ENCODE measurements at places on chromosomes 7 and 10.

- DNase-seq, result no peak
Measured at GRCh38 chr10:7329219-7329618, 81.6 kb downstream of the SFMBT2 start.

GRCh38 chr7:74684921-74685320 lies 27.4 kb downstream of the GTF2I start:
- DNase-seq, result no peak

- no peak for DNase-seq
Measured at GRCh38 chr10:19730167-19730906, 85.9 kb upstream of the PLXDC2 start.

GRCh38 chr10:7817576-7817975 lies 729 bp upstream of the TAF3 start:
- no peak for DNase-seq

DNA sequence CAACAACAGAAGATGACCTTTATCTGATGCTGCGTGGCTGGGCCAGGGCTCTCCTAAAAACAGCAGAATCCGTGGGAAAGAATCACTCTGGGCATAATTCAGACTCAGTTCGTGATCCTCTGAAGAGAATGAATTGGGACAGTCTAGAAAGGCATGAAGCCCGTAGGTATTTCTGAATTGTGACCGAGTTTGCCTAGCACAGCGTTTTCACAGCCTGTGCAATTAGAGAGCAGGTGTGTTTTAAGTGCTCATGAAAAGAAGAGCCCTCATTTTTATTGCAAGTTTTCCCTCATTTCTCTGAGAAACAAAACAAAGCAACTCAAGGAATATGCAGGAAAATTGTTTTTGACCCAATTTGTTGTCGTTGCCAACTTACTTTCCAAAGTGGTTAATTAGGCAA lies 366.2 kb downstream of the WDR11 start:
- no peak for DNase-seq

GRCh38 chr7:538764-539685 lies 19.4 kb upstream of the PDGFA start:
- DNase-seq, result no peak

DNA sequence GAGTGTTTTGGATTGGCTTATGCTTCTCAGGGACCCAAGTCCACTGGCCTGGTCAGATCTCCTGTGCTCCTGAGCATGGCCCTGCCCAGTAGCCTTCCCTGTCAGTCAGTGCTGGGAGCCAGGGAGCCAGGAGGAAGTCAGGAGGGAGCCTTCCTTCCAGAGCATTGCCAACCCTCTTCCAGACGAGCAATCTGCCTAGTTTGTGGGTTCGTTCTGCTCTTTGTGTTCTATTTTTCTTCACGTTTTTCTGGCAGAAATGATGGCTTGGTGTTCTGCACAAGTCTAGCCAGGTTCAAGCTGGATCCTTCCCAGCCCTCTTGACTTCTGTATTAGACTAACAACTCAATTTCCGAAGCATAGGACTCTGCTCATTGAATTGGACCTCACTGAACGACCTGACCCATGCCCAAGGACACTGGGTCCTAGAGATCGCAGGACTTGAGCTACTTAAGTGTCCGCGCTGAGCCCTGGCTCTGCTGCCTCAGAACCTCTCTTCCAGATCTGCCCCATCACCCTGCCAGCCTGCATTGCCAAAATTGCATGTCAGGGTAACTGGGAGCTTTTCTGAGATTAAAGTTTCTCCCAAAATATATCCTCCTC lies 76.2 kb upstream of the MPP7 start:
- DNase-seq, result no peak

GRCh38 chr7:118182593-118183427 lies 1.2 kb upstream of the LSM8 start:
- no peak for DNase-seq

- DNase-seq, result no peak
Measured at GRCh38 chr7:88140947-88141346, 78.9 kb downstream of the SRI start.

DNA sequence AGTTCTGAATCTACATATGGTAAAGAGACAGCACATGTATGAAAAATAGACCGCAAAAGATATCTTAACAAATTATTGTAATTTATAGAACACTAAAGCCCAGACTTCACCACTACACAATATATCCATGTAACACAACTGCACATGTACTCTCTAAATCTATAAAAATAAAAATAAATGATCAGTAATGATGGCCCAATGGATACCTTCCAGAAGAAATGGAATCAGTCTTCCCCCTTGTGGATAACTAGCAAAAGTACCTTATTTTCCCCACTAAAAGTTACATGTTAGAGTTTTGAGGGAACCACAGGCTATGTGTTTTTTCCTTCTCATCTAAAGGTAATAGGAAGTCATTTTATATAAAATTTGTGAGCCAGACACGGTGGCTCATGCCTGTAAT lies 25.7 kb downstream of the C7orf25 start:
- no peak for DNase-seq

DNA sequence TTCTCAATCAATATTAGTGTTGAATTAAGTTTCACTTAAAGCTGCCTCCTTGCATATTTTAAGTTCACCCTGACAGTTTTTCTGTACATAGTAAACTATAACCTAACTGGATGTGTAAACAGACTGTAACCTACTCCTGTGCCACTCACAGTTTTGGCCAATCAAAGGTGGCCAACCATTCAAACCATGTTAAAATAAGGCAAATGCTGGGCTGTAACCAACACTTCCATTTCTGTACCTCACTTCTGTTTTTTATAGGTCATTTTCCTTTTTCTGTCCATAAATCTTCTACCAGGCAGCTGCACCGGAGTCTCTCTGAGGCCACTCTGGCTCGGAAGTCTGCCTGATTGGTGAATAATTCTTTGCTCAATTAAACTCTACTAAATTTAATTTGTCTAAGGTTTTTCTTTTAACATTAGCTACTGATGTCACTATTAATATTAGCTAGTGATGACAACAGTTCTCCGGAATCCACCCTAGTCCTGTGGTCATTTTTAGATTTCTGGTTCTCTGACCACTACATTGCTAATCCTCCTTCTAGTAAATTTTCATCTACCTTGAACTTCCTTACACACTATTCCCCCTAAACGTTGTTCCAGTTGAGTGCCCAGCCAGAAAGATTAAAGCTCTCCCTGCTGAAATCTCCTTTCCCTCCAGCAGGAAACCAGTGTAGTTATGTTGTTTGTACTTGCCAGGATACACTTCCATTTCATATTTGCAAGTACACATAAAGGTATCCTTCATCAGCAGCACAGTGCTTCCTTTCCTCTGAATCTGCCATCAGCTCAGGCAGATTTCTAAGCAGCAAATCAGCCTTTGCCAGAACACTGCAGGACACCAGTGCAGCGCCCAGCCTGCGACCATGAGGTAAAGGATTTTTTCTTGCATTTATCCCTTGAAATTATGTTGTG lies 18.6 kb upstream of the IFIT2 start:
- DNase-seq, result no peak

- DNase-seq, result no peak
Measured at GRCh38 chr7:3942816-3943745, 642.0 kb downstream of the SDK1 start.

DNA sequence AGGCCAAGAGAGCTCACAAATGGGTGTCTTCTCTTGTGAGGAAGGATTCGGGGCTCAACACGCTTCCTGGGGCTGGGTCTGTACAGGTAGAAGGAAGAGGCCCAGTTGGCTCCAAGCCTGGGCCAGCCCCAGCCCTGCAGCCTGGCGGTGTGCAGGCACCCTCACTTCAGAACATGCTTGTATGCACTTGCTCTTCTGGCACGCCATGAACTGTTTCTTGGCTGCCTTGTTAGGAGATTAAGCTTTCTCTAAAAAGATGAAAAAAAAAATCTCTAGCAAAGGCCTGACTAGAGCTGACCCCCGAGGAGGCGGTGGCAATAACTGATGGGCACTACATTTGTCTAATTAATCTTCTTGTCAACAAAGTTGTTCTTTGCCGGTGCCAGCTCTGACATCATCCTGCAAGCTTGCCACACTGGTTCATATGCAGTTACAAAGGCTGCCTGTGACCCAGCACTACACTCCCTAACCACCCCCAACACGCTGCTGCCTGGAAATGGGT lies 94.7 kb downstream of the WDR11 start:
- DNase-seq, result no peak

GRCh38 chr10:92619368-92619767 lies 26.4 kb downstream of the KIF11 start:
- no peak for DNase-seq

- DNase-seq, result no peak
Measured at GRCh38 chr10:31581741-31582323, 262.8 kb downstream of the ZEB1 start.

- DNase-seq, result no peak
Measured at GRCh38 chr10:126229686-126230085, 158.6 kb downstream of the ADAM12 start.

DNA sequence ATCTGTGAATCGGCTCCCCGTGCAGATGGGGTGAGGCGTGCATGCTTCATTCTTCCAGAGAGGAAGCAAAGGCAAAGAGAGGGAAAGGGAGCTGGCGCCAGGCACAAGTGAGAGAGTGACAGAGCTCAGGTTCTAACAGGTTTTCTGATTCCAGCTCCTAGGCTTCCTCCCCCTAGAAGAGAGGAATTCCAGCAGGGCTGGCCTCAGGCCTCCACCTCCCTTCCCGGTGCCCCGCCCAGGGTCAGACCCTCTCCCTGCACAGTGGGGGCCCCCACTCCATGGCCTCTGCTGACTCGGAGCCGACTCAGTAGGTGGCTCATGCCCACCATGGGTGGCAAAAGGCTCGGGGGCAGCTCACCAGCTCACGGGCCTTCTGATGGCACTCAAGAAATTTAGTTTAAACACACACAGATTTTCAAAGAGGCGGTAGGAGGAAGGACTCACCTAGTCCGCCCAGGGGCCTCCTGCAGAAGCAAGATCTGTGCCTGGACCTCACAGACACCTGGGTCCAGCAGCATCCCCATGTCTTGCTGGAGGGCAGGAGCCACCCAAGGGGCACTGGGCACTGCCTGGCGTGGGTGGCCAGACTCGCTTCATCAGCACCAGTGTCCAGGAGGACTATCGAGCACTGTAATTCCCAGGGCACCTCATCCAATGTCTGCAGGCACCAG lies 183.5 kb downstream of the MAD1L1 start:
- no peak for DNase-seq

GRCh38 chr10:119737823-119738222 lies 12.0 kb downstream of the INPP5F start:
- no peak for DNase-seq

DNA sequence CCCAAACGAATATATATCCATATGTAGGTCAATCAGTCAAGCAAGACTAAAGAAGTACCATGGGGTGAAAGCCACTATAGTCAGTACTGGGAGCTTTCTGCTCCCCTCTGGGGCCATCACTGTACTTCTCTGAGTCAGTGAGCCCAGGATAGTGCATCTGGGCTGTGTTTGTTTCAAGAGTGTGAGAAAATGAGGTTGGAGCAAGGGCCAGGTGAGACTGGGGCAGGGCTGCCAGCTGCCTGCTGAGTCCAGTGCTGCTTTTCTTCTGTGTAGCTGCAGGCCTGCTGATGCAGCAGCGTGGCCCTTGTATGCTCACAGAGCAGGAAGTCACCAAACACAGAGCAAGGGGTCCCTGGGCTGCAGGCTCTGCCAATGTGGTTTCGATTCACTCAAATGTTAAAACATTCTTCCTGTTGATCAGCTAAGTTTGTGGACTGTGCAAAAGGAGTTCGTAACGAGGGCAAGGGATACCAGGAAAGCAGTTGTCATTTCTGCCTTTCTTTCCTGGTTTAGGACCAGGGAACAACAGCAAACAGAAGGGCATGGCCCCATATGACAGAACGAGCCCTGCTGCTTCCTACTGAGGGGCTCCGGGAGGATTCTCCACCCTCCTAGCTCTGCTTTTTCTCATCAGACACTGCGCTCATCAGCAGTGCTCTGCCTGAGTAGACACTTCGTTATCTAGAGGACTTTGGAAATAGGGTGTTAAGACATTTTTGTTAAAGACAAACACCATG lies 65.4 kb upstream of the TNS3 start:
- no peak for DNase-seq

- no peak for DNase-seq
Measured at GRCh38 chr10:4792381-4792780, 33.6 kb upstream of the AKR1E2 start.

DNA sequence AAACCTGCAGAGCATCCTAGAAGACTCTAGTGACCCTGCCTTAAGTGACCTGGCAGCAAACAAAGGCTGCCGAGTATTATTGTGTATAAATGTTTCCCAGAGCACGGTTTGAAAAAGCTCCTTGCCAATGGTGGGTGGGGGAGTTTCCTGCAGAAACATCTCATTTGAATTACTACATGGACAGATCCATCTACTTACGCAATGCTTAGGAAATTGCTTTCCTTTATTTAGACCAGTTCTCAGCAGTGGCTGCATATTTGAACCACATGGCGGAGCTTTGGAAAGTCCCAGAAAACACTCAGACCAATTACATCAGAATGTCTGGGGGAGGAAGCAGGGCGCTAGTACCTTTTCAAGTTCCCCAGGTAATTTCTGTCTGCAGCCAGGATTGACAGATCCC lies 560.9 kb downstream of the SDK1 start:
- DNase-seq, result no peak

DNA sequence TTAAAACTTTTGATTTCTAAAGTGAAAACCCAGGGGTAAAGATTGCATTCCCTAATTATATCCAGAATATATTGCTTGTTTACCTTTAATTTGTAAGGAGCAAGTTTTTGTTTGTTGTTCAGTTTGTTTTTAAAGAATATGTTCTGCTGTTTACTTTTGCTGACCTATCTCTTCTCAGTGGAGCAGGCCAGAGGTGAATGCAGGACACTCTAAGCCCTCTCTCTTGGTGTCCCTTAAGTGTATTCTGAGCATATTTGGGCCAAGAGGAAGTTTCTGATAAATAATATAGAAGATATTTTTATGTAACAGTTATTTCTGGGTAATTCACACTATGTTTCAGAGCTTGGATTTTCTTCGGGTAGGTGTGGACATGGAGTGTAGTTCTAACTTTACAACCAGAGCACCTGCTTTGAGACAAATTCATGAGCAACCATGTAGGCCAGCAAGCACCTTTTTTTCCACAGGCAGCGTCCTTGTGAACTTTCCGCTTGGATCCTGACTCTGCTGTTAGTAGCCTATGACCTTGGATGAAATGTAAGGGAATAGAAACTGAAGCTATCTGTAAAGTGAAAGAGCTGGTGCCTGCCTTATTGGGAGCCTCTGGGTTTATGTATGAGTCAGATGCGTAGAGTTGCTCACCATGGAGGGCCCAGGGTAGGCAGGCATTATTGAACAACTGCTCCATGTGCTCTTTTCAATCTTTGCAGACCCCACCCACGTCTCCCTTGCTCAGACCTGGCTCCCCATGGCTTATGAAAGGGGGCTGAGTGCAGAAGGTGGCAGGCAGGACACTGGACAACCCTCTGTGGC lies 16.1 kb downstream of the OGDH start:
- no peak for DNase-seq

All from mesothelial cell of epicardium (in vitro differentiated cells).